NCI-H1694 treated with DMSO at 0.1 percent for 48 hours (cell line): ENCODE measurements at places on chromosomes 5 and 9.

DNA sequence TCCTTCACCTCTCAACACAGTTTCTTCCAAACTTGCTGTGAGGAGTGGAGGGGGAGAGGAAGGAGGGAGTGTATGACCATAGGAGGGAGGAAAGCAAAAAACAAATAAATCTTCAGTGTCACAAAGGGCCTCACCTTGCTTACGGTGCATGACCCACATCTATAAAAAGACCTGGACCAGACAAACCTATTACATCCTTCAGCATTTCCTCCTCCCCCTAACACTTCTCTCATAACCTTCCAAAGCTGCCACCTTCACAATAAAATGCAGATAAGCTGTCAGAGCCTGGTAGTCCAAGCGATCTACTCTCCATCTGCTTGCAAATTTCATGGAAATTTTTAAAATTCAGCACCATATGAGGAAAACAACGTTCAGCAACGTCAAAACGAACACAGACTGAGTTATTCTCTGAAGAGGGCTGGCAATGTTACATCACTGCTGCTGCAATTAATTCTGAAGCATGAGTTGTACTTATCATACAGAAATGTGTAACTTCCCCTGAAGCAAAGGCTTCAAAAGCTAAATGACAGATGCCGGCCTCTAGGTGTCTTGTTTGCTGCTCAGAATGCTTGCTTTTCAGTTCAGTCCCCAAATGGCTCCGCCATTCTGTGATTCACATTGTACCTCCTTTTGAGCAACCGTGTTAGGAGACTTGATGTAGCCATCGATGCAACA, 62.9 kb downstream of the EFNA5 start:
- DNase-seq: no peak

- DNase-seq: no peak
These were observed 30.3 kb downstream of the CAST start for GRCh38 chr5:96692441-96692840.

- DNase-seq: no peak
These were observed 5.1 kb downstream of the GRK6 start for GRCh38 chr5:177431317-177432142.

GRCh38 chr9:131277287-131277909, 1.1 kb upstream of the FAM78A start:
- no peak for DNase-seq

GRCh38 chr5:150448952-150449516, 505 bp downstream of the RPS14 start:
- no peak for DNase-seq

DNA sequence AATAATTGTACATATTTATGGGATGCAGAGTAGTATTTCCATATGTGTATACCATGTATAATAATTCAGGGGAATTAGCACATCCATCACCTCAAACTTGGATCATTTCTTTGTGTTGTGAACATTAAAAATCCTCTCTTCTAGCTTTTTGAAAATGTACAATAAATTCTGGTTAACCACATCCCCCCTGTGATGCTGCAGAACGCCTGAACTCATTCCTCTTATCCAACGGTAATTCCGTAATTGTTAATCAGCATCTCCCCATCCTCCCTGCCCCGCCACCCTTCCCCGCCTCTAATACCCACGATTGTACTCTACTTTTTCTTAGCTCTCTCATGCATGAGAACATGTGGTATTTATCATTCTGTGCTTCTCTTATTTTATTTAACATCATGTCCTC, 127.7 kb upstream of the ANKRD55 start:
- no peak for DNase-seq

GRCh38 chr9:123689701-123690428, 240.1 kb downstream of the DENND1A start:
- no peak for DNase-seq

- DNase-seq: no peak
These were observed 62.6 kb downstream of the ANKRD55 start for GRCh38 chr5:56170557-56170956.

GRCh38 chr9:89431930-89432725, 65.8 kb downstream of the SEMA4D start:
- no peak for DNase-seq
